Cerebellar nuclear complex (tissue), 1 donor: ENCODE measurements at places on chromosomes 1 and 21.

- no peak for DNase-seq
Observed at GRCh38 chr1:186094172-186094571, 280.9 kb downstream of the TPR start.

- no peak for DNase-seq
Observed at GRCh38 chr1:224435318-224435763, 744 bp upstream of the WDR26 start.

DNA sequence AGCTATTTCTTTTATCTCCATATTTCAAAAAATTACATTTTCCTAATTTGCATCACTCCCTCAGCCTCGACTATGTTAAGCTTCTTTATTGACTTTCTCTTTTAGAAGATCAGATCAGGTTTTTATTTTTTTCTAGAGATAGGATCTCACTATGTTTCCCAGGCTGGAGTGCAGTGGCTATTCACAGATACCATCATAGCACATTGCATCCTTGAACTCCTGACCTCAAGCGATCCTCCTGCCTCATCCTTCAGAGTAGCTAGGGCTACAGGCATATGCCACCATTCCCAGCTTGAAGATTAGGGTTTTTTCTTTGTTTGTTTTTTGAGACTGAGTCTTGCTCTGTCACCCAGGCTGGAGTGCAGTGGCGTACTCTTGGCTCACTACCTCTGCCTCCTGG lies 20.1 kb downstream of the UCK2 start:
- DNase-seq: no peak

GRCh38 chr1:65097076-65097475 lies 50.9 kb upstream of the AK4 start:
- no peak for DNase-seq

DNA sequence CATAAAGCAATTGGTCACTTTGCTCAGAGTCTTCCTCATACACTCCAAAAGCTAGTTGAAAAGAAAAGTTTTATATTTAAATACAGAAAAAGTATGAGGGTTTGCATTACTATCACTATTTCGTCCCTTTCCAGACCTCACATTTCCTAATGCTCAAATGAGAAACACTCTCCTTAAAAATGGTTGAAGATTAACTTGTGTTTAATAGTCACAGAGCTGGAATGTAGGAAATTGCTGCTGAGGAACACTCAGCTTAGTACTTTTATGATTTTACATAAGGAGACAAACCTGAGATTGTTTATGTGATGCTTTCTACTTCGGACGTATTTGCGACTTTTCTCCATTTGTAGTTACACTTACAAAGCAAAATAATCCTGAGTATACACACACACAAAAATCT lies 39.8 kb downstream of the MYSM1 start:
- no peak for DNase-seq

DNA sequence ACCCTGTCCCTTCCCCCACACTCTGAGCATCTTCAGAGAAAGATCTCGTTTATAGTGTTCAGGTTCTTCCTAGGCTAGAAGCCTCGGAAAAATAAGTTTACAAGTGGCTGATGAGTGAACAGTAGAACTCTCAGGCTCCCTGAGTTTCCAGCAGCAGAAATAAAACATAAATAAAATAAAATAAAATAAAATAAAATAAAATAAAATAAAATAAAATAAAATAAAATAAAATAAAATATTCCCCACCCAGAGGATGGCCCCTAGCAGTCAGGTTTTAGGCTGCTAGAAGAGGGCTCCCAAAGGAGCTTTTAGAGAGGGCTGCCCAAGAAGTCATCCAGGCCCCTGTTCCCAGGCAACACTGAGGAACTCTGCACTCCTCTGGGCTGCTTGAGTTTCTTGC lies 55.1 kb downstream of the KCNC4 start:
- DNase-seq: no peak

GRCh38 chr1:89620664-89621063 lies 12.3 kb upstream of the LRRC8C start:
- DNase-seq: no peak

DNA sequence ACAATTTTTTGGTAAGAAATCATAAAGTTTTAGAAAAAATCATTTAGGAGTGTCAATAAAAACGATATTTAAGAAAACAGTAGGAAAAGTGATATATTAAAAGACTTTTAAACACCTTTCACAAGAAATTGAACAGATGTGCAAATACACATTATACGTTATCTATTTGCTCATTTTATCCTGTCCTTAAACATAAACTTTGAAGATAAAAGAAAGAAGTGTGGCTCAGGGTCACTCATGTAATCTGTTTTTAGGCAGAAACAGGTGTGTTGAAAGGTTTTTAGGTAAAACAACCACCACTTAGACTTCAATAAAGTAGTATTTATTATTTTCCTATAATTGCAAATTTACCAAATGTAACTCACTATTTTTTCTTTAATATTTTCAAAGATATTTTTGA lies 13.1 kb downstream of the AMY2B start:
- DNase-seq: no peak

- no peak for DNase-seq
Observed at GRCh38 chr1:111030590-111030989, 66.9 kb upstream of the LRIF1 start.

- DNase-seq: no peak
Observed at GRCh38 chr1:213995603-213996002, 7.8 kb downstream of the PROX1 start.

- no peak for DNase-seq
Observed at GRCh38 chr1:15849775-15850324, 2.3 kb downstream of the SPEN start.

- DNase-seq: no peak
Observed at GRCh38 chr1:96641282-96641681, 80.3 kb upstream of the PTBP2 start.

GRCh38 chr1:211521102-211521815 lies 29.3 kb upstream of the RD3 start:
- DNase-seq: no peak

DNA sequence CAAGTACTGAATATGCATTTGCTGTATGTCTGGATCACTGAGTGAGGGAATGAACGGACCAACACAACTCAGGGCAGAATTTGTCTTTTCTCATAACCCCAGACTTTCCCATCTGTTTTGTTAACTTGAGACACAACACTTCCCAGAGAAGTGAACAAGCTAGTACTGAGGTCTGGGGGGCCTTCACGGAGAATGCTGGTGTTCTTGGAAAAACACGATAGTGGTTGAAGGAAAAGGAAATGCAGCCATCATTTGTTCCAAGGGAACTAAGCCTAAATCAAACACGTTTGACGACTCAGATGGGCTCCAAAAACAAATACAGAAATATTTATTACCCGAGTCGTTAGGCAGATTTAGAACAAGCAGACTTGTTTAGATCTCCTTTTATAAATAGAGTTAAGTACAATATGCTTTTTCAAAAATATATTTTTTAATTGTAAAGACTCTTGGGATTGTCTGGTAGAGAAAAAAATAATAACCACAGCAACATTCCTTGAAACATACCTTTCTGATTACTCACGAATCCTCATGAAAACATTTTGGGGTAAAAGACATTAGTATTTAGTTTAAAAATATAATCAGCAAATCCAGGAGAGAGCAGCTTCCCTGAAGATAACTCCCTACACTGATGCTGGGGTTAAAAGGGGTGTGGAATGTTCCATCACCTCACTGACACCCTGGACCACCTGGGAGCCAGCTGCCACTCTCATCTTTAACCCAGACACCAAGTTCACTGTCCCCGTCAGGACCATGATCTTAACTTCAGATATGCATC lies 427.7 kb upstream of the RUNX1 start:
- DNase-seq: no peak

DNA sequence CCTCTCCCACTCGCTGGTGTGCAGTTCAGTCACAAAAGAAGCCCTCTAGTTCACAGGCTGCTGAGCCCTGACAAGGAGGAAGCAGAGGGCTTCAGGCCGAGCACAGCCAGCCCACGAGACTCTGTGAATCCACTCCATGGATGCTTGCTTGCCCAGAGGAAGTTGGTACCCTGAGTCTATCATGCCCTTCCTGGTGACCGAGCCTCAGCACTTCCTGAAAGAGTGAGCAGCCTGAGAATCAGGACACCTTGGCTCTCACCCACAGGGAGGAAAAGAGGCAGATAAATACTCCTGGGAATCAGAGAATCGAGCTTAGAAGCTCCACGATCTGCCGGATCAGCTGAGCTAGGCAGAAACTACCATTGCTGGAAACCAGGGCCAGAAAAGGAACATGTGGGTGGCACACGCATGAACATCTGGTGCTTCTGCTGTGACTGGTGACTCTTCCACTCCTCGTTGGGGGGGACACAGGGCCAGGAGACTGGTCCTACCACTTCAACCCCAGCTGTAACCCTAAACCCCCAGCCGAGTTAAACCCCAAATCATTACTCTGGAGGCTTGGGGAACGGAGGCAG lies 376.3 kb upstream of the CAMK1G start:
- no peak for DNase-seq

GRCh38 chr1:68453060-68453670 lies 3.4 kb upstream of the RPE65 start:
- no peak for DNase-seq

DNA sequence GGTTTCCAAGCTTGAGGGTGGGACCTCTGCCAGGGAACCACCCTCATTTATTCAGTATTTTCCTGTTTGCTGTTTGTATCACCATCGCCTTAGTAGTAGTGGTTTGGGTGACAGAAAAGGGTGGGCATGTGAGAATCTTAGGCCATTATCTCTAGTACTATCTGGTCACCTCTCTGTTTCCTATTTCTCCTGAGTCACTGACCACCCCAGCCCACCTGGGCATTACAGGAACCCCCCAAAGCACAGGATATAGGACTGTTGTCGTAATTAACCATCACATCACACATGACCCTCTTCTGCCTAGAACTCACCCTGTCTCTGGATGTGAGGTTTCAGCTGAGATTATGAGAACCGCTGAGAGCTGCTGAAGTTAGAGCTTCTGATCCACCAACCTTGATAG lies 60.4 kb downstream of the IL23R start:
- DNase-seq: no peak

DNA sequence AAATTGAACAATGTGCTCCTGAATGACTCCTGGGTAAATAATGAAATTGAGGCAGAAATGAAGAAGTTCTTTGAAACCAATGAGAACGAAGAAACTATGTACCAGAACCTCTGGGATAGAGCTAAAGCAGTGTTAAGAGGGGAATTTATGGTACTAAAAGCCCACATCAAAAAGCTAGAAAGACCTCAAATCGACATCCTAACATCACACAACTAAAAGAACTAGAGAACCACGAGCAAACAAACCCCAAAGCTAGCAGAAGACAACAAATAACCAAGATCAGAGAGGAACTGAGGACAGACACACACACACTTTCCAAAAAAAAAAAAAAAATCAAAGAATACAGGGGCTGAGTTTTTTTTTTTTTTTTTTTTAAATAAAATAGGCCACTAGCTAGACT lies 564.2 kb downstream of the SMYD3 start:
- DNase-seq: no peak
